Ammon's horn (tissue), 1 donor: ENCODE measurements at places on chromosomes 3 and 15.
A peak's percentile ranks its signal among the peaks of the same experiment; 100 is the strongest.

DNA sequence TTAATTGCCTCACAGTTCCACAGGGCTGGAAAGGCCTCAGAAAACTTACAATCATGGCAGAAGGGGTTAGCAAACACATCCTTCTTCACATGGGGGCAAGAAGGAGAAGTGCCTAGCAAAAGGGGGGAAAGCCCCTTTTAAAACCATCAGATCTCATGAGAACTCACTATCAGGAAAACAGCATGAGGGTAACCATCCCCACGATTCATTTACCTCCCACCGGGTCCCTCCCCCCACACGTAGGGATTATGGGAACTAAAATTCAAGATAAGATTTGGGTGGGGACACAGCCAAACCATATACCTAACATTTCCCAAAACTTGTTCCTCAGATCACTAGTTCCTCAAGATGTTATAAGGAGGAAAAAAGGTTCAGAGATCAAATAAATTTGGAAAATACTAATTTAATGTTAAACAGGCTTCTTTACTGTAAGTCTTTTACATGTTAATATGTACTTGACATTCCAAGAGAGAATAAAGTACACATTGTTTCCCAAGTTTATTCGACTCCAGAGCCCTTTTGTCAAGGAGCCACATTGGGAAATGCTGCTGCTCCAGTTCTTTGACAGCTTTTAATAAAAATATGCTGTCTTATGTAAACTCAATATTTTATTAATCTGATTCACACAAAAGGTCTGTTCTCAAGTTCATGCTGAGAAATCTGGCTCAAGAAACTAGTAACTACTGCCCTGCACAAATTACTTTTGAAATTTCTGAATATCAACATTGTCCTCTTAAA, 17.8 kb downstream of the HERC1 start:
- no peak for DNase-seq

DNA sequence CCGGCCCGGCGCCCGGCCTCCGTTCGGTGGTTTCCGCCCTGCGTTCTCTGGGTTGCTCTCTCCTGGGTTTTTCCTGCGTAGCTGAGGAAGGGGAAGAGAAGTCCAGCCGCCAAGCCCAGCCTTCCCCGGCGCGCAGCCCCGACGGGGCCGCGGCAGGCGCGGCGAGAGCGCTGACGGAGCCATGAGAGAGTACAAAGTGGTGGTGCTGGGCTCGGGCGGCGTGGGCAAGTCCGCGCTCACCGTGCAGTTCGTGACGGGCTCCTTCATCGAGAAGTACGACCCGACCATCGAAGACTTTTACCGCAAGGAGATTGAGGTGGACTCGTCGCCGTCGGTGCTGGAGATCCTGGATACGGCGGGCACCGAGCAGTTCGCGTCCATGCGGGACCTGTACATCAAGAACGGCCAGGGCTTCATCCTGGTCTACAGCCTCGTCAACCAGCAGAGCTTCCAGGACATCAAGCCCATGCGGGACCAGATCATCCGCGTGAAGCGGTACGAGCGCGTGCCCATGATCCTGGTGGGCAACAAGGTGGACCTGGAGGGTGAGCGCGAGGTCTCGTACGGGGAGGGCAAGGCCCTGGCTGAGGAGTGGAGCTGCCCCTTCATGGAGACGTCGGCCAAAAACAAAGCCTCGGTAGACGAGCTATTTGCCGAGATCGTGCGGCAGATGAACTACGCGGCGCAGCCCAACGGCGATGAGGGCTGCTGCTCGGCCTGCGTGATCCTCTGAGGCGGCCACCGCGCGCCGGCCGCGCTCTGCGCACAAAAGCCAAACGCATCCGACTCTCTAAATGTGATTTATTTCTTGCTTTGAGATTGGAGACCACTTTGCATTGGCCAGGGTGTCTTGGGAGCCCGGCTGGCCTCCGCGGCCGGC, 727 bp downstream of the RAP2B start:
- DNase-seq: peak; percentile 52

GRCh38 chr3:31754575-31755278, 222.0 kb downstream of the STT3B start:
- DNase-seq: no peak

GRCh38 chr3:39202094-39202493, 9.7 kb upstream of the XIRP1 start:
- no peak for DNase-seq

DNA sequence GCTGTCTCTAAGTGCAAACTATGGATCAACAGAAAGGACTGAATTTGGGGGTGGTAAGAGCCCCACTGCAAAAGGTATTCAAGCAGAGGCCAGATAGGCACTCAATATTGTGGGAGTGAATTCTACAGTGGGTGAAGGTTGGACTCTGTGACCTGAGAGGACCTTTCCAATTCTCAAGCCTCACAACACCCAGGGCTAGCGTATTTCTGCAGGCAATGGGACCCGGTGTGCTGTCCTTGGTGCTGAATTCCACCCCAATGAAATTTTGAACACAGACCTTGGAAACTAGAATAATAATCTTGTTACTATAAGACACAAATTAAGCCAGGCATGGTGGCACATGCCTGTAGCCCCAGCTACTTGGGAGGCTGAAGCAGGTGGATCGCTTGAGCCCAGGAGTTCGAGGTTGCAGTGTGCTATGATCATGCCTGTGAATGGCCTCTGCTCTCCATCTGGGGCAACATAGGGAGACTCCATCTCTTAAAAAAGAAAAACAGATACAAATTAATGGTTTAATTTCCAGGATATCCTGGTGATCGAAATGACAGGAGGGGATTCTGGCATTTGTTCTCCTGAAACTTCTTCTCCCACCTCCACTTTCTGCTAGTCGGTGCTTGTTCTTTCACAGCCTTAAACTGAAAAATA, 135.4 kb downstream of the RAB11A start:
- DNase-seq: no peak
